ENCODE measurements at places on chromosomes 7 and 10.

- DNase-seq, result no peak
These were observed 25.8 kb downstream of the TMEM120A start for GRCh38 chr7:75968561-75969001.

- no peak for DNase-seq
These were observed 69.0 kb downstream of the TNRC18 start for GRCh38 chr7:5354460-5355232.

GRCh38 chr10:98555021-98555619, 108.4 kb upstream of the HPS1 start:
- peak; percentile 9 for DNase-seq

DNA sequence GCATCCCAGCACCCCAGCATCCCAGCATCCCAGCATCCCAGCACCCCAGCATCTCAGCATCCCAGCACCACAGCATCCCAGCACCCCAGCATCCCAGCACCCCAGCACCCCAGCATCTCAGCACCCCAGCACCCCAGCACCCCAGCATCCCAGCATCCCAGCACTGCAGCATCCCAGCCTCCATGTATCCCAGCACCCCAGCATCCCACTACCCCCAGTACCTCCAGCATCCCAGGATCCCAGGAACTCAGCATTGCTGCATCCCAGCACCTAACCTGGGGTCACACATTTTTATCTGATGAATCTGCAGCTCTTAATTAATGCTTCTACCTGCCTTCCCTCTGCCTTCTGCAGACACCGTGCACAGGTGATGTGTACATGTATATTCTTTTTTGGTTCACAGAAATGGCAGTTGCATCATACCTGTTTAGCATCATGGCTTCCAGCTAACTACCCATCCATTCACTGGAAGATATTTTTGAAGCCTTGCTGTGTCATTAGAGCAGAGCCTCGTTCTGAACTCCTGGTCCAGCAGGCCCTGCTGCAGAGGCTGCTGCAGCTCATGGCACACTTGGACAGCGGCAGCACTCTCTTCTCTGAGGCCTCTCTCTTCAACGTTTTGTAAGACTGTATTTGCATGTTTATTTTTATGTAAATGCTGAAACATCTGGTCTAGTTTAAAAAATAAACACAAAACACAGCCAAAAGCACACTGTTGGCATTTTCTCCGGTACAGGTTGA, 4.6 kb upstream of the CFAP46 start:
- no peak for DNase-seq

DNA sequence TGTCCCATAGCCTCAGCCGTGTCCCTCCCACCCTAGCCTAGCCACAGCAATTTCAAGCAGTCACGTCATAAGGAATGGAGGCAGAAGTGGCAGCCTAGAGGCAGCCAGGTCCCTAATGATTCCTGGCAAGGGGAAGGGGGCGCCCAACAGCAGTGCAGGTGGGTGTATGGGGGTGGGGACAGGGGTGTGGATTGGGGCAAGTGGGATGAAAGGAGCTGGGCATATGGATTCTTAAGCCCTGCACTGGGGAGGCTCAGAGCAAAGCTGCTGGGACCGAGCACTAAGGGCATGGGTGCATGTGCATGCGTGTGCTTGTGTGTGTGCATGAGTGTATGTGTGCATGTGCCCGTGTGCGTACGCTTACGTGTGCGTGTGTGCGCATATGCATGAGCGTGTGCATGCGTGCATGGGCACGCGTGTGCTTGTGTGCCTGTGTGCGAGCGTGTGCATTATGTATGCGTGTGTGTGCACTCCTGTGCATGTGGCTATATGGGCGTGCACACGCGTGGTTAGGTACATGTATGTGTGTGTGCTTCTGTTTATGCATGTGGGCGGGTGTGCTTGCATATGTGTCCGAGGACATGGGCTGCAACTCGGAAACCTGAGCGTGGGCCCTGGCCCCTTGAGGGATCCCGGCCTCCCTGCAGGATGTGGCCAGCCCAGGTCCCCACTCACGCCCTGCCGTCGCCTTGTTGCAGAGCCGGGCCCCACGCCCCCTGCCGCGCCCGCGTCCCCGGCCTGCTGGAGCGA, 34.1 kb downstream of the SH2B2 start:
- no peak for DNase-seq

GRCh38 chr7:149741629-149742028, 31.8 kb downstream of the ZNF467 start:
- DNase-seq, result no peak

DNA sequence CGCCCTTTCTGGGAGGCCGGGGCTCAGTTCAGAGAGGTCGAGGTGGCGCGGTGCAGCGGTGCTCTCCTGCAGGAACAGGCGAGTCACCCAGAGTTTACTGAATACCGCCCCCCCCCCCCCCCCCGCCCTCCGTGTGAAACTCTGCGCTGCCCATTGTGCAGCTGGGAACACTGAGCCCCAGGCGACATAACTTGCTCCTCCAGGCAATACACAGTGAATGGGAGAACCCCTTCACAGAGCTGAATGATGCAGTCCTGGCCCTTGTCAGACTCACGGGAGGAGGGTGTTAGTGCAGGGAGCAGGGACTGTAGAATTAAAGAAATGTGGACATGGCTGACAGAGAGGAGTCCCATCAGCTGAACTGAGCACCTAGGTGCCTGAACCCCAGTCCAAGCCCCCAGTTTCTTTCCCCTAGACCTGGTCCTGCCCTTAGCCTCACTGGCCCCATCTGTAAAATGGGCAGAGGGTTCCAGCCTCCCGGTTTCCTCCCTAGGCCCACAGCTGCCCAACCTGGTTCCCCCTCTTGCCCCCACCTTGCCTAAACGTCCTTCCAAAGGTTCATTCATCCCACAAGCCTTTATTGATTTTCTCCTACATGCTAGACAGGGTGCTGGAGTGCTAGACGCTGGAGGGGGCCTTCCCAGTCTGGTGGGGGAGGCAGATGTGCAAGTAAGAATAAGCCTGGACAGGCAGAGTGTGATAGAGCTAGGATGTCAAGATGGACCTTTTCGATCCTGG, 869 bp upstream of the LOXL4 start:
- DNase-seq, result no peak

- no peak for DNase-seq
These were observed 36.9 kb upstream of the SH2D4B start for GRCh38 chr10:80500572-80501380.

DNA sequence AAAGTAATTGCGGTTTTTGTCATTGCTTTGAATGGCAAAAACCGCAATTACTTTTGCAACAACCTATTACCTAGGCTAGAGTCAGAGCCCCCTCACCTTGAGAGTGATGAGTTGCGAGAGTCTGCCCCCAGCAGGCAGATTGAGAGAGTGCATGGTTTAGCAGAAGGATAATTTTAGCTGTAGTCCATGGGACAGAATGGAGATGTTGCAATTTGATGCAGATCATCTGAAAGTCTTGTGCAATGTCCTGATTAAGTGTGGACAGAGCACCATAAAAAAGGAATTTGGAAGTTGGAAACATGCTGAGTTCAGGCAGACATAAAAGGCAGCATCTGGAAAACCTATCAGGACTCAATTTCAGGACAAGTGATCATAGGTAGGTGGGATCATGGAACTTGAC, 48.7 kb downstream of the GPR141 start:
- peak; percentile 35 for DNase-seq

GRCh38 chr7:139648941-139649425, 125.5 kb downstream of the CLEC2L start:
- no peak for DNase-seq

DNA sequence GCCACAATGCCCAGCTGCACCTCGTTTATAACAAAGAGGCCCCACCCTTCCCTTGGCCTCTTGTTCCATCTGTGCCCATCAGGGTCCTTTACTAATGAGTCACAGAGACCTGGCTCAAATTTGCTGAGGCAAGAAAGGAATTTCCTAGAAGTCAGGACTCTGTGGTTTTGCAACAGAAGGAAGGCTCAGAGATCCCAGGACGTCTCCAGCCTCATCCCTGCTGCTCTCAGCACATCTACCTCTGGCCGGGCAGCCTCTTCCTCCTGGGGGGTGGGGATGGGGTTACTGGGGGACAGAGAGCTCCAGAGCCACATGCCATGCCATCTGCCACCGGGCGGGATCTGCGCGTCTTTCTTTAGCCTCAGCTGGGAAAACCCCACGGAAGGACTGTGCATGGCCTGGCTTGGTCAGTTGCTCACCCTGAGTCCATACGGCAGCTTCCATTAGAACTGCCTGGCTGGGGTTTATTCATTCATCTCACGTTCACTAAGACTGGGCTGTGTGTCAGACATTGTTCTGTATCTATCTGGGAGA, 41.9 kb upstream of the PSMG3 start:
- DNase-seq, result no peak

DNA sequence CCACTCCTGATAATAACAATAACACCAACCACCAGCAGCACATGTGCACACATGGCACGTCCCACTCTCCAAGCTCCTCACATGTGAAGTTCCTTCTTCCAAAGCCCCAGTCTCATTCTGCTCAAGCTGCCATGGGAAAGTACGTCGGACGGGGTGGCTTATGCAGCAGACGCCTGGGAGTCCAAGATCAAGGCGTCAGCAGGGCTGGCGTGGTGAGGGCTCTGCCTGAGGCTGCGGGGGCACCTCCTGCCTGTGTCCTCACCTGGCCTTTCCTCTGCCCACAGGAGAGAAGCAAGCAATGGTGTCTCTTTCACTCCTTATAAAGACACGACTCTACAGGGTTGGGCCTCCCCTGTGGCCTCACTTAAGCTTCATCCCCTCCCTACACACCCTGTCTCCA, 68.8 kb upstream of the INSIG1 start:
- DNase-seq, result no peak

DNA sequence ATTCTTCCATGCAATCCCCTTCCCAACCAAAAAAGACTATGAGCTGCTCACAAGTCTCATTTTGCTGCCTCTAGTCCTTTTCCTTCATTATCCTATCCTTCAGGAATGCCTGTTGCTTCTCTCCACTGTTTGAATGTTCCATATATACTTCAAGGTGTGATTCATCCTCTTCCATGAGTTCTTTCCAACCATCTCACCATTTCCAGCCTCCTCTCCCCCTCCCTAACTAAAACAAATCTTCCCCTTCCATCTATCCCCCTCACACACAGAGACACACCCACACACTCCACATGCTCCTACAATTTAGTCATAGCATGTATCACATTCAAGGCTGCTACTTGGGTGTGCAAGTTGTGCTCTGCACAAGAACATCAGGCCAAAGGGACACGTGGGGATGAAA, 254.3 kb downstream of the DYNC1I1 start:
- no peak for DNase-seq

DNA sequence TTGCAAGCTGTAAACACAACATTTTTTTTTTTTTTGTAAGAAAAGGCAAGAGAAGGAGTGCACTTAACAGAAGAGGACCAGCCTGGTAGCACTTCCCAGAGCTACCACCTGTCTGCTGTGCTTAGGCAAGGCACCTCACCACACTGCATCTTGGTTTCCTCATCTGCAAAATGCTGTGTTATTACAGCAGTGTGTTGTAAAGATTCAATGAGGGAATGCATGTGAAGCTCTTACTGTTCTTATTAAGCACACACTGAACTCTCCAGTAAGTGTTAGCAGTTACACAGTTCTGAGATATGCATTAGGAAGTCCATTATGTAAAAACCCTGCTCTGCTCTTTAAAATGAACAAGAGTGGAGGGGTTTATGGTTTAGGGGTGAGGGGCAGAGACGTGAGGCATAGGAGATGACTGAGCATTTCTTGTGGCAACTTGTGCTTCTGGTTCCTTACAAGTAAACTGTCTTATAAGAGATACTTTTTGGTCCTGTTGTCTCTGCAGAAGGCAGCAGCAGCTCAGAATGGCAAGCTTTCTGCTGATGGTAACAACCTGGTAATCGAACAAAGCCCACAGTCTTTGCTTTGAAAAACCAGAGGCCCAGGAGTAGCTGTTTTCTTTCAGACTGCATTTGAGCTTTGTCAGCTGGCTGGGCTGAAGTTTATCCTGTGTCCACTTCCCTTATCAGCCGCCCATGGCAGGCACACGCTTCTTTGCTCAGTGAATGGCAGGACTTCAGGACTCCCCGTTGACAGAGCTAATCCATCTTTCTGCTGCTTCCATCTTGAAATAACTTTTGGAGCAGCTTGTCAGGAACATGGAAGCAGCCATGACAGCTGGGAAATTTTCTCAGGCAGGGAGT, 98.8 kb upstream of the BMPER start:
- DNase-seq, result no peak

DNA sequence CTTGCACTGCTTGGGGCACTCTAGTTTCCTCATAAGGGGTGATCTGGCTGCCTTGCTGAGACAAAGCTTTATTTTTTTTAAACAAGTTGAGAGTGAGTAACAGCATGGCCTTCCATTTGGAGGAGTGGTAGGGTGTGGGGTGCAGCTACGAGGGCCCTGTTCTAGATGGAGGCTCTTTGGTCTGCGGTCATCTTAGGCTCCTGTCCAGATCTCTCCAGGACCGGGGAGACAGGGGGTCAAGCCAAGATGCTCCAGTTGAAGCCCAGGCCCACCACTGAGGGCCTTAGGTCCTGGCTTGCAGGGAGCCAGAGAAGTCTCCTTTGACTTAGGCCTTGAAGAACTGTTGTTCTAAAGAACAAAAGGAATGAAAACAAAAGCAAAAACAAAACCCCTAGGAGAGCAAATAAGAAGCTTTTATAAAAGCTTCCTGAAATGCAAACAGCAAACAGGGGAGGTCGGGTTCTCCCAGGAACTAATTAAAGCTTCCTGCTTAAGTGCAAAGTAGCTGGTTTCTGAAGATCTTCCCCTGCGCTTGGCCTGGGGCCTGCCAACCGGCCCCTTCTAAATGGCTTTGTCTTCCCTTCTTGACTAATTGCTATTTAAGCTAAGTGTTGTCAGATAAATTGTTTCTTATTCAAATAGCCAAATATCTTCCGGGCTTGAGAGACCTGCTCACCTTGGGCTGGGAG, 259.2 kb downstream of the GLRX3 start:
- DNase-seq, result no peak

- no peak for DNase-seq
These were observed 294.2 kb upstream of the ZMIZ1 start for GRCh38 chr10:78774614-78774998.

GRCh38 chr7:77684030-77684429, 12.2 kb upstream of the RSBN1L start:
- no peak for DNase-seq

DNA sequence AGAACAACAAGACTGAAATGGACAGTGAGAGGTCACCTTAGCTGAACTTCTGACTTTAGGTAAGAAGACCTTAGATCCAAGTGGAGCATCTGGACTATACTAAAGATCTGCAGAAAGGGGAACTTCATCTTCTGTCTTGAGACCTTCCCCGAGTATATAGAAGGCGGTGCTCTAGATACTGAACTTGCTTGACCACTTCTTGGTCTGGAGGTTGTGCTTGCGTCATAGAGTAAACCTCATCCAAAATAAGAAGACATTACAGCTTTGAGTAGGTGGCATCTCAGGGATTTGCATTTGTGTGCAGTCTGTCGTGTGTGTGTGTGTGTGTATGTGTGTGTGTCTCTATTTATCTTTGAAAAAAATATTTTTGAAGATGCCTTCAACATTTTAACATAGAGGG, 157.5 kb downstream of the CHN2 start:
- no peak for DNase-seq

Measured in NCI-H1930 (cell line).